Natural killer cell (primary cell): ENCODE measurements at places on chromosomes 2 and 18. TPM values are rescaled to one million over a fixed set of nuclear protein-coding genes. Genes with fewer than 3 reads are reported as not detected.

The LGALSL gene
- 8.6 TPM for total RNA-seq

The MERTK gene
- total RNA-seq = 1.2 TPM

The ACTG2 gene
- not detected for total RNA-seq

The IL18R1 gene
- total RNA-seq = 46.7 TPM

The STARD6 gene
- total RNA-seq = not detected

The ITGB6 gene
- total RNA-seq = not detected

The NPAS2 gene
- total RNA-seq = not detected

The EFR3B gene
- not detected for total RNA-seq

The RUFY4 gene
- total RNA-seq = 1.8 TPM

The DLGAP1 gene
- not detected for total RNA-seq

The PKDCC gene
- total RNA-seq = not detected

The ERLEC1 gene
- 27.1 TPM for total RNA-seq

The C2orf92 gene
- 16.1 TPM for total RNA-seq

The MAL gene
- total RNA-seq = 0.54 TPM

The FAM237A gene
- not detected for total RNA-seq

The MSH6 gene
- 35.5 TPM for total RNA-seq

The MOB1A gene
- 239 TPM for total RNA-seq

The IL1B gene
- total RNA-seq = 110 TPM

The CHPF gene
- total RNA-seq = 19.2 TPM

The PROM2 gene
- total RNA-seq = 0.70 TPM

The CAPN14 gene
- not detected for total RNA-seq

The NYAP2 gene
- total RNA-seq = not detected

The ZNF532 gene
- total RNA-seq = 6.1 TPM

The COMMD1 gene
- 24.3 TPM for total RNA-seq

The DCC gene
- not detected for total RNA-seq

The CDH20 gene
- total RNA-seq = not detected

The UPP2 gene
- total RNA-seq = not detected

The IL36RN gene
- total RNA-seq = not detected

The SIX2 gene
- total RNA-seq = not detected

The MREG gene
- 9.8 TPM for total RNA-seq

The TMEM247 gene
- total RNA-seq = not detected

The CTAGE1 gene
- not detected for total RNA-seq

The ADAM23 gene
- total RNA-seq = 1.6 TPM

The KLHL41 gene
- not detected for total RNA-seq

The TRMT61B gene
- total RNA-seq = 13.6 TPM

The SLC4A3 gene
- 0.15 TPM for total RNA-seq

The EIF2AK3 gene
- total RNA-seq = 43.7 TPM

The E2F6 gene
- 8.3 TPM for total RNA-seq

The TANC1 gene
- 1.1 TPM for total RNA-seq
